ENCODE measurements at places on chromosomes 2 and 18. TPM values are rescaled to one million over a fixed set of nuclear protein-coding genes. Genes with fewer than 3 reads are reported as not detected.

MGAT5 gene
- 21.8 TPM for total RNA-seq

CDH2 gene
- total RNA-seq: 220 TPM

GALR1 gene
- total RNA-seq: not detected

UCN gene
- 0.65 TPM for total RNA-seq

TSPYL6 gene
- not detected for total RNA-seq

GAREM2 gene
- 2.3 TPM for total RNA-seq

SERPINB7 gene
- total RNA-seq: not detected

C2orf72 gene
- 0.16 TPM for total RNA-seq

NHEJ1 gene
- total RNA-seq: 20.2 TPM

SH3RF3 gene
- 9.1 TPM for total RNA-seq

SETBP1 gene
- total RNA-seq: 0.98 TPM

KCNG2 gene
- not detected for total RNA-seq

TCF23 gene
- total RNA-seq: not detected

KLHL14 gene
- 3.3 TPM for total RNA-seq

RTP5 gene
- total RNA-seq: not detected

CFAP65 gene
- 0.13 TPM for total RNA-seq

UGT1A3 gene
- total RNA-seq: not detected

RUFY4 gene
- total RNA-seq: not detected

RAB6C gene
- not detected for total RNA-seq

CYS1 gene
- total RNA-seq: 16.9 TPM

PAX8 gene
- total RNA-seq: 118 TPM

PXDN gene
- 342 TPM for total RNA-seq

UGT1A4 gene
- not detected for total RNA-seq

ORC4 gene
- total RNA-seq: 49.7 TPM

IL37 gene
- total RNA-seq: not detected

MAPRE3 gene
- 1.3 TPM for total RNA-seq

GRHL1 gene
- 1.1 TPM for total RNA-seq

MARCO gene
- not detected for total RNA-seq

CKAP2L gene
- total RNA-seq: 0.63 TPM

CGREF1 gene
- total RNA-seq: 2.5 TPM

TLX2 gene
- not detected for total RNA-seq
